ENCODE measurements at places on chromosomes 2 and 18. TPM values are rescaled to one million over a fixed set of nuclear protein-coding genes. Genes with fewer than 3 reads are reported as not detected.

DNA sequence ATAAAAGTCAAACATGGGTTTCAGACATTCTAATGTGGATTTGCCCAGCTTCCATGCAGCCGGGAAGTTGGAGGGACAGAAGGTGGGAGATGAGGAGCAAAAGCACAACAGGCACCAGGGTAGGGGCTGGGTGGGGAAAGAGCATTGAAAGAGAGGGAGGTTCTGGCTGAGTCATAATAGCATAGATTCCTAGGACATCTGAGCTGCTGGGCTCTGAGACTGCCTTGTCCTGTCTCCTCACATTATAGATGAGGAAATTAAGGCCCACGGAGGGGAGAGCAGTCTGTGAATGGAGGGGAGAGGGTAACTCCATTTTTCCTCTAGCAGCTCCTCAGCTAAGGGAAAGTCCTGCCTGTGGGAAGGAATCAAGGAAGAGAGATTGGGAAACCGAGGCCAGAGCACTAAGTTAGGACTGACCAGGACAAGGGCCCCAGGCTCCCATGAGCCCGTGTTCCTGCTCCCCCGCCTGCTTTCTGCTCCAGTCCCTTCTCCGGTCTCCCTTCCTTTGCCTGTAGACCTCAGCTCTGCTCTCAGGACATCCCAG lies 26.2 kb downstream of the SH2D6 start:
- H3K4me3 ChIP-seq, result no peak overlapping the region
- H3K27me3 ChIP-seq, result no peaks in the 10 kb centered on the region
- H3K4me1 ChIP-seq, result peaks cover 18% of the 10 kb centered on the region
- no peaks in the 10 kb centered on the region for H3K36me3 ChIP-seq

DNA sequence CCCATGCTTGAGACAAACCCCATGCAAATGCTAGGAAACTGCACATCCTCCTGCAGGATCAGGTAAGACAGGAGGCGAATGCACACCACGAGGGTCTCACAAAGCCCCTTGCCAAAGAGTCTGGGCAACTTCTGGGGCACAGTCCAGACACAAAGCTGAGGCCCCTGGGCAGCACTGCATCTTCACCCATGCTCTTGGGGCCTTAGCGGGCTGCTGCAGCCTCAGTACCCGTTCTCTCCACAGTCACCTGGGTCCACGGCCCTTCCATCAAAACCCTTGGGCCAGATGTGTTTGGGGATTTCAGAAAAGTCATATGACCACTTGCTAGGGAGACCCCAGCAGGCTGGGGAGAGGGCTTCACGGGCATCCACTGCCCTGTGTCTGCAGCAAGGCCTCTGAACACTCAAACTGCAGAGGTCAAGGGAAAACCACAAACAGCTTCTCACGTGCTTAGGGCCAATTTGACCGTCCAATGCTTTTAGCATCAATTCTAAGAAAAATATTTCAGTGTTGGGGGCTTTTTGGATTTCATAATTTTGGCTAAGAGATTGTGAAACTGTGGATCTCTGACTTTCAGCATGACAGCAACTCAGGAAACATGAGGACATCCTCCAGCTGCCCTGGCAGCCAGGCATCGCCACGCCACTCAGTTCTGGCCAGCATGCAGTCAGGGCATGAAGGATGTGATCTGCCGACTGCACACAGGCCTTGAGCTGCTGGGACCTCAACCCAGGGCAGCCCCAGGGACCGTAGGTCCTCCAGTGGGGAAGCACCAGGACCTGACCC lies 20.0 kb downstream of the PASK start:
- no peak overlapping the region for H3K4me3 ChIP-seq
- peak; percentile 30 for DNase-seq
- H3K36me3 ChIP-seq, result no peaks in the 10 kb centered on the region
- H3K27me3 ChIP-seq, result no peaks in the 10 kb centered on the region
- no peaks in the 10 kb centered on the region for H3K4me1 ChIP-seq

DNA sequence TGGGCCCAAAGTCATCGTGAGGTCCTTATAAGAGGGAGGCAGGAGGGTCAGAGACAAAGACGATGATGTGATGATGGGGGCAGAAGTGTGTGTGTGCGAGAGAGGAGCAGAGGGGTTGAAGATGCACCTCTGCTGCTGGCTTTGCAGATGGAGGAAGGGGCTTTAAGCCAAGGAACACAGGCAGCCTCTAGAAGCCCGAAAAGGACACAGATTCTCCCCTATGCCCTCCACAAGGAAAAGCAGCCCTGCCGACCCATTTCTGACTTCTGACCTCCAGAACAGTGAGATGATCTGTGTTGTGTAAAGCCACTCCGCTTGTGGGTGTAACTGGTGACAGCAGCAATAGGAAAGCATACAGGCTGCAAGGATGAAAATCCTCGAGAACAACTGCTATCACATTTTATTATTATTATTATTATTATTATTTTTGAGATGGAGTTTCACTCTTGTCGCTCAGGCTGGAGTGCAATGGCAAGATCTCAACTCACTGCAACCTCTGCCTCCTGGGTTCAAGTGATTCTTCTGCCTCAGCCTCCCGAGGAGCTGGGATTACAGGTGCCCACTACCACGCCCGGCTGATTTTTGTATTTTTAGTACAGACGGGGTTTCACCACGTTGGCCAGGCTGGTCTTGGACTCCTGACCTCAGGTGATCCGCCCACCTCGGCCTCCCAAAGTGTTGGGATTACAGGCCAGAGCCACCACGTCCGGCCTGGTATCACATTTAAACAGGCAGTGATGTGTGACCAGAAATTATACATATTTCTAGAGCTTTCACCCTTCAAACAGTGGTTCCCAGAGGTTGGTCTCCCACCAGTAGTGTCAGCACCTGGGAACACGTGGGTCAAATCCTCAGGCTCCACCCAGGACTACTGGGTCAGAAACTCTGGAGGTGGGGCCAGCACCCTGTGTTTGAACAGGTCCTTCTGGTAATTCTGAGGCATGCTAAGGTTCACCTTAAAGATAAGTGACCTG lies 170.5 kb downstream of the TGIF1 start:
- H3K36me3 ChIP-seq, result no peaks in the 10 kb centered on the region
- DNase-seq, result no peak
- no peaks in the 10 kb centered on the region for H3K27me3 ChIP-seq
- H3K4me3 ChIP-seq, result no peak overlapping the region

GRCh38 chr2:47214385-47214784 lies 59.3 kb upstream of the STPG4 start:
- DNase-seq, result no peak
- no peak overlapping the region for H3K27ac ChIP-seq
- H3K36me3 ChIP-seq, result no peaks in the 10 kb centered on the region
- no peaks in the 10 kb centered on the region for H3K27me3 ChIP-seq
- no peak overlapping the region for H3K4me3 ChIP-seq
- H3K4me1 ChIP-seq, result peaks cover 13% of the 10 kb centered on the region

GRCh38 chr2:171057575-171057974 lies 103.1 kb downstream of the TLK1 start:
- no peak for DNase-seq
- no peaks in the 10 kb centered on the region for H3K4me1 ChIP-seq
- no peak overlapping the region for H3K4me3 ChIP-seq
- no peak overlapping the region for H3K27ac ChIP-seq
- no peaks in the 10 kb centered on the region for H3K27me3 ChIP-seq
- H3K36me3 ChIP-seq, result no peaks in the 10 kb centered on the region

- H3K27me3 ChIP-seq, result no peaks in the 10 kb centered on the region
- no peak overlapping the region for H3K4me3 ChIP-seq
- no peaks in the 10 kb centered on the region for H3K4me1 ChIP-seq
Observed at GRCh38 chr2:180819106-180819505, 161.3 kb upstream of the UBE2E3 start.

Gene FHL2
- polyA plus RNA-seq, result 210 TPM

Measured in sigmoid colon (tissue), 7 donors.